Stimulated activated CD4-positive, alpha-beta T cell treated with anti-CD3 and anti-CD28 coated beads, Interleukin-12 subunit alpha, Interleukin-12 subunit beta, amount 100 ng/mL, for 48 hours (primary cell): ENCODE measurements at places on chromosomes 2 and 18.
A peak's percentile ranks its signal among the peaks of the same experiment; 100 is the strongest.

GRCh38 chr2:239197146-239197545 lies 203.7 kb downstream of the HDAC4 start:
- DNase-seq = no peak

- DNase-seq = no peak
Observed at GRCh38 chr2:73368781-73369180, 16.9 kb upstream of the ALMS1 start.

- no peak for DNase-seq
Observed at GRCh38 chr2:70942396-70943204, 6.9 kb downstream of the ATP6V1B1 start.

- no peak for DNase-seq
Observed at GRCh38 chr18:71252351-71252865, 963.6 kb downstream of the SOCS6 start.

GRCh38 chr2:72979896-72980295 lies 62.6 kb downstream of the EMX1 start:
- DNase-seq = no peak

GRCh38 chr2:22355816-22356433 lies 1029.1 kb upstream of the KLHL29 start:
- peak; percentile 7 for DNase-seq

DNA sequence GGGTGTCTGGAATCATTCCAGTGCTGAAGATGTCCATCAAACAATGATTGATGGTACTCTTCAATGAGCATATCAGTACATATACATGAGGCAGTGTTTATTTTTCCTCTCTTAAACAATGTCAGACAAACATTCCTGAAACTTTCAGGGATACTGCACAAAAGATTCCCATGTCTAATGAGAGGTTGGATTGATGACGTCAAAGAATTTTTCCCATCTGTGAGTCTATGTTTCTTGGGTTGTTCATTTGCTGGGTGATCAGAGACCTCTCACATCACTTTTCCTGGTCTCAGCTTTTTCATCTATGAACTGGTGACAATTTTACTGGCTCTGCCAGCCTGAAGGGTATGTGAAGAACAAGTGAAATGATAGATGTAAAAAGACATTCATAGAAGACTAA lies 325.5 kb downstream of the EN1 start:
- no peak for DNase-seq

- DNase-seq = no peak
Observed at GRCh38 chr2:98419977-98420725, 24.5 kb upstream of the INPP4A start.

- DNase-seq = no peak
Observed at GRCh38 chr2:127678531-127678930, 3.2 kb upstream of the LIMS2 start.

GRCh38 chr18:37554399-37554787 lies 11.2 kb downstream of the CELF4 start:
- DNase-seq = no peak

DNA sequence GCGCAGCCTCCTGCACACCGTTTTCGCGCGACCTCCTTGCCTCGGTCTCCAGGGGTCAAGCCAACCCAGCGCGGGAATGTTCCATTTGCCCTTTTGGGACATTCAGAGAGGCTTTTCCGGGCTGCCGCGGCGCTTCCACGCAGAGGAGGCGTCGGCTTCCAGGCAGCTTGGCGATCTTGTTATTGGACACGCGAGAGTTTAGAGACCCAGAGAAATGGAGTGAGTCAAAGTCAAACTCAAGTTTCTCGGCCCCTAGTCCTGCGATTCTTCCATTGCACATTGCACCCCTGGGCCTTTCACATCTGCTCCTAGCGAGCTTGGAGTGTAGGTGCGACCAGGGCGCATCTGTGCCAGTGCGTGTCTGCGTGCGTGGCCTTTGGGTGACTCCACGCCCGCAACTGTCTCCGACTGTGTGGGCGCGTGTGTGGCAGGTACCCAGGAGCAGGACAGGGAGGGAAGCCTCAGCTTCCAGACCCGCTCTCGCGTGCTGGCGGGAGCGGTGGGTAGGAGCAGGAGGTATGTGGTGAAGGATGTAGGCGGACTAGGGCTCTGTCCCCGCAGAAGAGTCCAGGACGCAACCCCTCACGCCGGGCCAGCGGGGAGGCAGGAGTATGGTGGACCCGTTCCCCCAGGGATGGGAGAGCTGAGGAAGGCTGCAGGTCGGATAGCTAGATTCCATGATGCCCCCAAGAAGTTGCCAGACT lies 13.5 kb downstream of the SIX3 start:
- DNase-seq = no peak

DNA sequence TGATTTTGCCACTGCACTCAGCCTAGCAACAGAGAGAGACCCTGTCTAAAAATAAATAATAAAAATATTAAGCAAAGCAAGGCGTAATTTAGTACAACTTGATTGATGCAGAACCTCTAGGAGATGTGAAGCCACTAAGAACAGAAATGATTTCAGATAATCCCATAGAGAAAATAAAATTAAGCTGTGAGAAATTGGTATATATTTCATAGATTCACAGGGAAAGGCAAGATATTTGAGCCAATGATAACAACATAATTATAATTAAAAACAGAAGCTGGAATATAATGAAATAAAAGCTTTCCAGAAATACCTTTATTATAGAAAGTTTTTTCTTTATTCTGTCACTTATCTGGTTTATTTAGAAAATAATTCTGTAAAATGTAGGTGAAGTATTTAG lies 88.9 kb upstream of the GULP1 start:
- no peak for DNase-seq

- DNase-seq = no peak
Observed at GRCh38 chr2:56001947-56002346, 78.4 kb upstream of the EFEMP1 start.

- no peak for DNase-seq
Observed at GRCh38 chr18:21063011-21063410, 48.6 kb downstream of the ROCK1 start.

- DNase-seq = no peak
Observed at GRCh38 chr2:165328272-165328671, 89.1 kb downstream of the SCN2A start.

GRCh38 chr2:11154016-11154922 lies 998 bp upstream of the SLC66A3 start:
- no peak for DNase-seq

GRCh38 chr2:45935791-45936622 lies 284.5 kb downstream of the PRKCE start:
- peak; percentile 49 for DNase-seq

GRCh38 chr2:41723526-41723925 lies 324.3 kb upstream of the PKDCC start:
- DNase-seq = no peak

- no peak for DNase-seq
Observed at GRCh38 chr2:233414273-233414654, 60.0 kb downstream of the DGKD start.

- DNase-seq = no peak
Observed at GRCh38 chr2:153595939-153596338, 117.4 kb upstream of the RPRM start.

DNA sequence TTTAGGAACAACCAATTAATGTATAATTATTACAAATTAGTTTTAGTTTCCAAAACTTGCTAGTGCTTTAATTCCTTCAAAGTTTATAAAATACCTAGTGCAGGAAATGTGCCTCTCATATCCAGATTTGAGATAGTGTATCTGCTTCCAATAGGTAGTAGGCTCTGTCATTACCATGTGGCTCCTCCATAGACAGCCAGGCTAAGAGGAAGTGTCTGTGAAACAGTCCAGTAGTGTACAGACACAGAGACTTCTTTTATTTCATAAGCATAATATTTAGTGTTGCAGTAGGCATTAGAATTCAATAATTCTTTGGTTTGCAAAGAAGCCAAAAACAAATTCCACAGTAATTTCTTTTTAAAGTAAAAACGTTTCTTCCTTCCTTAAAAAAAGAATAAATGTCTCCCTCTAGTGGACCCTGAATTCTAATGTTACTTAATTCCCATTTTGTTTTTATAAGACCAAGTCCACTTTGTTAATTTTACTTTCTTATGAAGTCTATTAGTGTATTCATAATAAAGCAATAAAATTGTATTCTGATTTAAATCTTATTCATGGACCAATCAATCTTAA lies 101.2 kb downstream of the NEB start:
- DNase-seq = no peak

DNA sequence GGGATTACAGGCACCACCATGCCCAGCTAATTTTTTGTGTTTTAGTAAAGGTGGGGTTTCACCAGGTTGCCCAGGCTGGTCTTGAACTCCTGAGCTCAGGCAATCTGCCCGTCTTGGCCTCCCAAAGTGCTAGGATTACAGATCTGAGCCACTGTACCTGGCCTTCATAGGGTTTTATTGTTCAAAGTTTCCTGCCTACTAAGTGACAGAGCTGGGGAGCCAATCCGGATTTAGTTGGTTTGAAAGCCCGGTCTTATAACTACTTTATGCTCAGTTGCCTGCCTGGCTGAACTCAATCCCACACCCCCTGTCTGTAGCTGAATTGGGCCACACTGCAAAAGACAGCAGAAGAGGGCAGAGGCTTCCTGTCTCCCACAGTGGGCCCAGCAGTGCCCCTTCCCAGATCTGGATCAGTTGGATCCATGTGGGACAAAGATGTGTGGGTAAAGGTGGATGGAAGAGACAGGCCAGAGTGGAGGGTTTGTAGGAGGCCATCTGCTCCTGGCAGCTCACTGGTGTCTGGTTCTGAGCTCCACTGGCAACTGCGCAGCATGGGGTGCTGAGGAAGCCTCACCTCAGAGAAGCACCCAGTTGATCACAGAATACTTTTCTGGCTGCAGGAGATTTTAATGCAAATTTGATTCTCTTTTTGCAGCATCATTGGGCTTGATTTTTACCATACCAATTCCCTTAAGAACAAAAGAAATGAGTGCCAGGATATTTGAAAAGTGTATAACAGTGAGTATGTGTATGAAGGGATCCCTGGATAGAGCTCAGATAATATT lies 144.9 kb downstream of the DDX1 start:
- no peak for DNase-seq

- no peak for DNase-seq
Observed at GRCh38 chr2:71064754-71065621, 3.5 kb upstream of the NAGK start.

GRCh38 chr2:188734691-188735090 lies 239.5 kb upstream of the COL3A1 start:
- DNase-seq = no peak

DNA sequence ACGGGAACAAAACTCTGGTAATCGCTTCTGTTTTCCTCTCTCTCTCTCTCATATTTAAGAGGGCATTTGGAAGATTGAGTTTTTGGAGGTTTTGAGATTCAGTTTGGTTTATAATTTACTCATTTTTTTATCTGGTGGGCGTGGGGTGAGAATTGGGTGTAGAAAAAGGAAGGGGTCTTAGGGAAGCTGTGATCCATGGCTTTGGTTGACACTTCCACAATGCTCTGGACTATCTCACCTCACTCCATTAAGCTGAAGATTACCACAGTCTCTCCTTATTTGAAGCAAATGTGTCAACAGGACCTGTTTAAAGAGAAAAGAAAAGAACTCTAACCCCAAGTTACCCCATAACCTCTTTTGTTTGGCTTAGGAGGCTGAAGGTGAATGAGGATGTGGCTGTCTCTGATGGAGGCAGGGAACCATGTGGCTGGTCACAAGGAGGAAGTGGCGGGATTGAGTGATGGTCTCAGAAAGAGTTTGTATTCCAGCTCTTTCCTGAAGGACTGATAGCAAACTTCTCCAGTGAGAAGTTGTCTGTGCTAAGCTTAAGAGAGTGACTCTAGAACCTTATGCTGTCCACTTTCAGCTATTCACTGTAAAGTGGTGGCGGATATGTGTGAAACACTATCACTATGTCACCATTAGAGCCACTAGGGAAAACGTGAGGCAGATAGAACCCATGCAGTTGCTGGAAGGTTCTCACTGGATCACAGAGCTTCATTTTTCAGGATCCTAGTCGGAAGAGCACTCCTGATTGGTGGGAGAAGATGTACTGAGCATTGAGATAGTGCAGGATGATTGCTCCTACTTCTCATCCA lies 934 bp downstream of the ZNF804A start:
- no peak for DNase-seq

DNA sequence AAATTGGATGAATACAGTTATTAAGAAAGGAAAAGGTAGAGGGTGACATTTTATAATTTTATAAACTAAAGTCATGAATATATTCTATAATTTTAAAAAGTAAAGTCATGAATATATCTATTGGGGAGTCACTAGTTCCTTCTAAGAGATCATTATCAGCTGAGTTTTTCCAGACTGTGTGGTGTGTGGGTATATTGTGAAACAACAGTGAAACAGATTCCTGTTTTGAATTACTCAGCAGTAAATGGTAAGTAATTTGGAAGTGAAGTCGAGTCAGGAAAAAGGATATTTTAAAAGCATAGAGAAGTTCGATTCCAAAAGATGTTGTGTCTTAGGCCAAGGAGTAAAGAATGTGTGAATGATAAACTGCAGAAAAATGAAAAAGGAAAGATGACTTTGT lies 1018.2 kb upstream of the NXPH2 start:
- DNase-seq = no peak

DNA sequence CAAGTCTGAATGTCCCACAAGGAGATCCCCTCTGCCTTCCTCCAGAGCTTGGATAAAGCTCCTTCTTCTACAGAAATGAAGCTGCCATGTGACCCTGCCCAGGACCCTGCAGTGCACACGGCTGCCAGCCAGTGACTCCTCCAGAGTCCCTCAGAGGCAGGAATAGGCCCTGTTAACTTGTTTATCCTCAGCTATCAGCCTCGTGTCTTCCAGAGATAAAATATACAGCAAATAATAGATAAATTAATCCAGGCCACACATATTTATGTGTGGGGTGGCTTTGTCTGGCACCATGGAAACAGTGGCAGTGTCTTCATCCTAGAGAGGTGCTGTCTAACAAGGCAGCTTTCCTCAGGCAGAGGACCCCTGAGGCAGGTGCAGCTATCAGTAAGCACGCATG lies 66.7 kb downstream of the TMEM18 start:
- DNase-seq = no peak

- no peak for DNase-seq
Observed at GRCh38 chr2:218186876-218187275, 20.1 kb upstream of the CXCR1 start.

DNA sequence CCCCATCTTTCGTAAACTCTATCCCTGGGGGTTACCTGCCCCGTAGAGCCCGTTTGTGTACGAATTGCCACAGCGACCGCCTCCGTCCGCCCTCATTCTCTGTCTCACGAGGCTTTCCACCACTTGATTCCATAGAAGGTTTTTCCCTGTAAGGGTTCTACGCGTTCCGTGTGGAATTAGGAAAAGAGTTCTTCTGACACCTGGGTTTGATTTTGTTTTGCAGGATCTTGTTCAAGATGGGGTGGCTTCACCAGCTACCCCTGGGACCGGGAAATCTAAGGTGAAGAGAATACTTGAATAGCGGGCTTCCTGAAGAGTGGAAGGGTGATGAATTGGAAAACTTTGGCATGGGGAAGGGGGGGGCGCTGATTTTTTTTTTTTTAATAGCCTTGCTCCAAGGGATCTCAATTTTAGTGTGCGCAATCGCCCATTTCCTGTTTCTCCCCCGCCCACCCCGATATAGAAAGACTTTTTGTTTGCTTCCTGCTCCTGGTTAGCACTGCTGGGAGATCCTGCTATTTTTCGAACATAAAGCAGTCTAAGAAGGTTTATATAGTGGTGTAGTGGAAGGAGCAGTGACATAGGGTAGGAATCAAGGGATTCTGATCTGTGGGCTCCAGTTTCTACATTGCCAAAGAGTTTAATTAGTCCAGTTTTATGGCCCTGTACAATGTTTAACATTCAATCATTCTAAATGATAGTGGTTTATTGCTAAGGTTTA lies 564 bp downstream of the GCC2 start:
- no peak for DNase-seq

GRCh38 chr2:163554864-163555263 lies 180.9 kb downstream of the FIGN start:
- no peak for DNase-seq

GRCh38 chr2:1162768-1163584 lies 212.3 kb downstream of the SNTG2 start:
- no peak for DNase-seq

GRCh38 chr2:170821531-170822289 lies 5.0 kb downstream of the GAD1 start:
- no peak for DNase-seq
